ENCODE measurements at places on chromosomes 5 and 9.

GRCh38 chr5:177610770-177611445 lies 11.0 kb downstream of the B4GALT7 start:
- DNase-seq: no peak

DNA sequence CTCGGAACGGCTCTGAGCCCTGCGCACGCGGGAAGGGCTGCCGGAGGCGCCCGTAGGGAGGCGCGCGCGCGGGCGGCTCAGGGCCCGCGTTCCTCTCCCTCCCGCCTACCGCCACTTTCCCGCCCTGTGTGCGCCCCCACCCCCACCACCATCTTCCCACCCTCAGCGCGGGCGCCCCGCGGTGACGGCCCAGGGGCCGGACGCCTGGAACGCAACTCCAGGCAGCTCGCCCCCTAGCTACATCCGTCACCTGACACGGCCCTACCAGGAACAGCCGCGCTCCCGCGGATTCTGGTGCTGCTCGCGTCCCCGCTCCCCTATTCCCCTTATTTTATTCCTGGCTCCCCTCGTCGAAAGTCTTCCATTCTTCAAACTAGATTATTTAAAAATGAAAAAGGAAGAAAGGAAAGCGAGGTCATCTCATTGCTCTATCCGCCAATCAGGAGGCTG lies at the start of gene CDKN2B-AS1:
TSS of gene CDKN2B-AS1 (plus strand) at position 236 of the 450 bp plus-strand sequence.
- DNase-seq: no peak

- DNase-seq: no peak
These were observed 168.4 kb upstream of the MAP1B start for GRCh38 chr5:71938895-71939294.

- DNase-seq: no peak
These were observed 16.7 kb upstream of the MTMR12 start for GRCh38 chr5:32329395-32329834.

DNA sequence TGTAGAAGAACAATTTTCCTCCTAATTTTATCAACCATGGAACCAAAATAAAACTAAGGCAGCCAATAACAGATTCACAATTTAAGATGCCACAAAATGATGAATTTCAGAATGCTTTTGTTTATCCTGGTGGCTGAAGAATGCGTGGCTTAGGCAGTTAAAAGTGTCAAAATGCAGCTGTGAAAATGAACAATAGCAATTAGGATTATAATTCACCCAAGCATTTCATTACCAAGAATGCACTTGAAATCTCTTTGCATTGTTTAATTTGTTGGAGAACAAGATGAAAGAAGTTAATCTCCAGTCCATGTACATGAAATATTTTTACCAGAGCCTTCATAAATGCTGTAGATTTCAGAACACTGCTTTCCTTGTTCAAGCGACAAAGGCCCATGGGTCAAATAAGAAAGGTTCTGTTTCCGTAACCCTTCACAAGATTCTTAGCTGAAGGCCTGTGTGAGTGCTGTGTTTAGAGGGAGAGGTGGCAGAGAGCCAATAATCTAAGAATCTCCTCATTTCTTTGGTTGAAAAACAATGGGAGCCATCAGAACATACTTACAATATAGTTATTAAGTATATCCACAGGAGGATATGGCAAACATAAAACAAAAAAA lies 39.3 kb downstream of the CLINT1 start:
- no peak for DNase-seq

DNA sequence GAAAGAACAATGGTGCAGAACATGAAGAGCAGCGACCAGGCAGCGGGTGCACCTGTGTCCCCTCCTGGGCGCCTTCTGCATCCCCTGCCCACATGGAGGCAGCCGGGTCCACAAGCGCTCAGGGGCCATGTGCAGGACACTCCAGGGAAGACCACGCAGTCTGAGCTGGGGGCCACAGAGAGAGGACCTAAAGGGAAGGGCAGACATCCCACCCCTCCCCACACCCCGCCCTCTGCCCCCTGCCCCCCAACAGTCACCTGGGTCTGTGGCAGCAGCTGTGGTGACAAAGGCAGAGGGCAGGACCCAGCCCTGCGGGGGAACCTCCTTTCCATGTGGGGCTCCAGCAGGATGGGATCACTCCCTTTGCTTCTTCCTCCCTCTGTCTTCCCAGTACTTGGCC lies 805.7 kb downstream of the CDH9 start:
- DNase-seq: peak; percentile 80

DNA sequence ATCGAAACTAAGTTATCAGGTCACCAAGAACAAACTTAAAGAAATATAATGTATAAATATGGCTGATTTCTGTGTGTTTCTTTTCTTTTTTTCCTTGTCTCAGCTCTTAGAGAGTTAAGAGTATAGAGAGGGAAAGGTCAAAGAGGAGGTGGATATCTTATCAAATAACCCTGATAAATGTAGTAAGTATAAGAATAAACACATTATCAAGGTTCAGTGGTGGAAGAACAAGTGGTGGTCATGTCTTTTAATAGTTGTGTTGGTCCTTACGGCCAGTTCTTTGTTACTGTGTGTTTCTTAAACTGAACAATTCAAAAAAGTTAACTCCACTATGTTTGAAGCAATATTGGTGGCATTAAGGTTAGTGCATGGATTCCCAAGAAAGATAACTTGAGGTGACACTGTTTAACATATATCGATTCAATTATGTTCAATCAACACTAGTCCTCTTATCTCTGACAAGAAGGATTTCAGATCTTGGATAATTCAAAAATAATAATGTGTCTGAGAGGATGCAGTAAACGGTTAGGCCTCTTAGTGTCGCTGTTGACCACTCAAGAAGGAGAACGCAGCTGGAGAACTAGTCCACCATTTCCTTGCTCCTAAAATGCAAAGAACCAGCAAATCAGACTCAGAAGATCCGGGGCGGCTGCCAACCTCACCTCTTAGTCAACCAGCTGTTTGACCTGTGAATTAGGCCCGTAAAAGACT lies at the start of gene PCDHGA3:
TSS of gene PCDHGA3 (plus strand) at position 588 of the 711 bp plus-strand sequence. CDS start 205 bp downstream, outside the sequence.
- no peak for DNase-seq

GRCh38 chr5:167658889-167659288 lies 632.6 kb upstream of the WWC1 start:
- DNase-seq: no peak

- no peak for DNase-seq
These were observed 559.8 kb downstream of the HINT1 start for GRCh38 chr5:130605234-130605633.

DNA sequence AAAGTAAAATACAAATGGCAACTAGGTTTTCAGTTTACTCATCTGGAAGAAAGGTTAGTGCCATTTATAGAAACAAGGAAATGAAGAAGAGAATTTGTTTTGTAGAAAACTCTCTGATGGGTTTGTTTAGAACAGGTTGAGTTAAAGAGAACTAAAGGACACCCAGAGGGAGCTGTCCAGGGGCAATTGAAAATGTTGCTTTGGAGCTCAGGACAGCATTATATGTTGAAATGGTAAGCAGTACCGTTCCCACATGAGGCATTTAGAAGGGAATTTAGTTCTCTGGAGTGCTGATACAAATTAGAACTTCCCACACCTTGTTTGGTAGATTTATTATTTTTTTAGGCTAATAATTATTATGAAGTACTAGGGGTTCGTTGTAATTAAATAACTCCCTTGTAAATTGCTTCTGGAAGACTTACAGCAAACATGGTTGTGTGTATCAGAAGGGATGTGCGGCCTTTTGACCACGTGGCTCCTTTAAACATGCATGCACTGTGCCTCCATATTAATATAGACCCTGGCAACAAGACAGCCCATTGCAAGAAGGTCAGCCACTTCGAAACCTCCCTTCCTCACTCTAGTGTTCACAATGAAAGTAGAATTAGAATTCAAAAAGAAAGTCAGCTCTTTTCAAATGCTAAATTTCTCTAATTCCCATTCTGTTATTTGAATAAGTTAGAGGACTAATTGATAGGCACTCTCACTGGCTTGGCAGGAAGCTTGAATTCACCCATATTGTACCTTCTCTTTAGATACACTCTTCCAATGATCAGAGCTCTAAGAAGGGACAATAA lies 71.7 kb downstream of the ZNF462 start:
- no peak for DNase-seq

DNA sequence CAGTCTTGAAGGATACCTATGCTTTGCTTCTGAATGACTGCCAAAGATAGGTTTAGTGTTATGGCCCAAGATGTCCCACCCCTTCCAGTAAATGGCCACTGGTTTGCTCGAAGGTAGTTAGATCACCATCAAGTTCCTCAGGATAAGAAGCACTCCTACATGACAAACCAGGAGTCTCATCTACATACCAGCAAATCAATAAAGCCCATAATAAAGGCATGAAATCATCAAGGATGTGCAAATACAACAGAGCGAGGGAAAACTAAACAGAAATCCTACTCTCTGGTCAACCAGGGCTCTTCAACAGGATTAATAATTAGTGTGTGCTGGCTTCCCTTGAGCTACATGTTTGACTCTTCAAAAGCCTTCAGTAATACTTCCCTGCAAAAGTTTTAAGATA lies 141.0 kb downstream of the LHFPL2 start:
- DNase-seq: no peak

GRCh38 chr5:96125231-96125891 lies 163.7 kb upstream of the ELL2 start:
- DNase-seq: no peak

DNA sequence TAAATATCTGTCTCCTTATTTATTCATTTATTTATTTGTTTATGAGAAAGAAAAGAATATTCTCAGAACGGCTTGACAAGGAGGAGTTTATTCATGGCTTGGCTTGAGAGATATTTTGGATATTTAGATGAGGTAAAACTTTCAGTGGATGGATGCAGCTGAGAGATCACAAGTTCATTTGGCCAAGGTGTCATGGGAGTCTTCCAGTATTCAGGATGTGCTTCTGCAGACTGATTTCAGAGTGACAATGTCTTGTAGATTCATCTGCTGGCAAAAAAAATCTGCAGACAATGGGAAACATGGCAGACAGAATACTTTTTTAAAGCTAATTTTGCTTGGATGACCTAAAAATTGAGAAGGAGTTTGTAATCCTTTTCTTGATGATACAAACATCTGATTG lies 38.5 kb downstream of the XRCC4 start:
- DNase-seq: no peak

- DNase-seq: no peak
These were observed 33.7 kb downstream of the LEAP2 start for GRCh38 chr5:132907161-132907560.

DNA sequence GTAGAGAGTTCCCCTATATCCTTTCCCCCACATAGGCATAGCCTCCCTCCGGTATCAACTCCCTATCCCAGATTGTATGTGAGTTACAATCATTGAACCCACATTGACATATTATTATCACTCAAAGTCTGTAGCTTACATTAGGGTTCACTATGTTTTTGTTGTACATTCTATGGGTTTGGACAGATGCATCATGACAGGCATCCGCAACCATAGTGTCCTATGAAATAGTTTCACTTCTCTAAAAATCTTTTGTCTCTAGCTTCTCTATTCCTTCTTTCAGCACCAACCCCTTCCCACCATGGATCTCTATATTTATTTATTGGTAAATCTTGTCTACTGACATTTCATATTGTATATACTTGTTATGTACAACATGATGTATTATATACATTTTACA lies 31.6 kb downstream of the TAF11L14 start:
- DNase-seq: no peak

DNA sequence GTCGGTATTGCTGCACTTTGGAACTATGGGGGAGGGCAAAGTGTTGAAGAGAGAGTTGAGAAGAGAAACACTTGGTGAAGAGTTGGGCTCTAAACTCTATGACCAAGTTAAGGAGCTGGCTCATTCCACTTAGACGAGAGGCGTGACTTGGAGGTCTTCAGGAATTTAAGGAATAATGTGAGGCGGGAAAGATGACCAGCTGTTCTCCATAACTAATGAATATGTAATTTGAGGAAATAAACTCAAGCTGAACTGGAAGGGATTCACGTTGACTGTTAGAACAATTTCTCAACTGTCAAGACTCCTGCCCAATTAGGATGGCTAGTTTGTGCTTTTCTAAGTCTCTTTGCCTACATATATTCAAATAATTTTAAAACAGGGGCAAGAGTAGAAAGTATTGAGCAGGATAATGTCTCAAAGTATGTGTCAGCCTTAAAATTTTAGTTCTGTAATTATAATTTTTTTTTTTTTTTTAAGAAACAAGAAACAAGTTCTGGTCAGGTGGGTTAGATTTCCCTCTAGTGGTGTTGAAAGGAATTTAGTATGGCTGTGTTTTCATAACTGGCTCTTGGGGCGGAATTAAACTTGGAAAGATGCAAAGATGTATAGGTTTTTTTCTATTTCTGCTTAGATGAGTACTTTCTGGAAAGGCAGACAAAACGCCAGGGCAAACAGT lies 33.4 kb downstream of the TMEM252 start:
- no peak for DNase-seq

DNA sequence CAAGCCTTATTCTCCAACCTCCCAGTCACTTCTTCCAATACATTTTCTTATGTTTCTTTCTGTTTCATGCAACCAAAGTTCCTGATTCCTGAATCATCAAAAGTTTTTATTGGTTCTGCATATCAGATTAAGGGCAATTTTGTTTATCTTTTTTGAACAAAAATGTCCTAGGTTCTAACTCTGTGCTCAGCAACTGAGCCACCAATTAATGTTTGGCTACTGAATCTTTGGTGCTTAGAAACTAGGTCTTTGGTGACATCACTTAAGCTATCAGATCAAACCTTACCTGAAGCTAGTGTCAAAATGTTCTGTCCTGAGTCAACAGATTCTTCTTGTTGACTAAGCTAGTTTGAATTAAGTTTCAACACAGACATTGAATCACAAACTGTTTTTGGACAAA lies 56.1 kb downstream of the FGF18 start:
- no peak for DNase-seq

DNA sequence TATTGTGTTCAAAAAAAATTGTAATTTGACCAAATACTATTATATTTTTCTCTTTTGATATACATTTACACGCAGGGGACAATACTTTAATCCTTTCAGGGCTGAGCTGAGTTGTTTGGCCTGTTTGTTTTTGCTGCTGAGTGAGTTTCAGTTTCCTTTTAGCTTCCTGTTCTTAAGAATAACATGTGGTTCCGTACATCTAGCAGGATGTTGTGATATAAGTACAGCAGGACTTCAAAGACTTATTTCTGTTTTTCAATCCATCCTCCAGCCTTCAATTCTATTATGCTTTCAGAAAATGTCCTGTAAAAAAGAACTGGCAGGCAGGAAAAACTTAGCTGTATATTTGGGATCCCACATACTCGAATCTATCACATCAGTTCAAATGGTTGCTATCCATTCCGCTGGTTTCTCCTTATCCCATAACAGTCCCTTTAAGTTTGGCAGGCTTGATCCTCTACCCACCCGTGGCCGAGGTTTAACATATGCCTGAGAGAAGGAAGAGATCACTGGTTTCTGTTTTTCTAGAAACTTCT lies 1037.3 kb upstream of the ACO1 start:
- DNase-seq: no peak
